ENCODE measurements at places on chromosomes 4 and X.

GRCh38 chrX:18994713-18995112 is 10.8 kb upstream of the PHKA2 start:
- DNase-seq = no peak

DNA sequence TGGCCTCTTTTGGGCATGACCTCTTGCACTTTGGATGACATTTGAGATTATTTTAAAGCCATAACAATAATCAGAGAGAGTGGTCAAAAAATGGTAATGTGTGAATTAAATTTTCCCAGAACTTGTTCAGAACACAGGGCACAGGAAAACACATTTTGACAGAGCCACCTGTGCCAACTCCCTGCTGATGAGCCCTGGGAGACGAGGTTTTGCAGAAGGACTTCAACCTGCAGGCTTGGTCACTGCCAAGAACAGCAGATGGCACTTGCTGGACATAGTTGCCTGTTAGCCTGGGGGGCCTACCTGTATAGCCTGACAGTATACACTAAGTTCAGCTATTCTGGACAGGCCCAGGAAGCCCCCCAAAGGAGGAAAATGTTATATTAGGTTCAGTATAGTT is 277.8 kb upstream of the EMCN start:
- DNase-seq = no peak

DNA sequence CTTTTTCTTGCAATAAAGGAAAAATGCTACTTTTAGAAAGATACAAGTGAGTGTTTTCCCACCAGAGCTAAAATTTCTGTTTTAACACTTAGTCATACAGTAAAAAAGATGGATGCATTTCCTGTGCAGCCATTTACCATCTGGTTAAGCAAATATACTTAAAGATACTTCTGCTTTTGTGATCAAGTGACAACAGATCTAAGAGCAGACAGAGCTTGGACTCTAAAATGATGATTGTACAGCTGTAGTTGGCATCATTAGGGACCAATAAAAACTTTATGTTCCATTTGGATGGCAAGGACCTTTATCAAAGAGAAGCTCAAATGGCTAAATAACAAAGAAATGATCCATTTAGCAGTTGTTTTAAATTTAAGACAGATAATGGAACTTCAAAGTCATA is 270.8 kb downstream of the FSTL5 start:
- DNase-seq = no peak

GRCh38 chrX:143634663-143635455 is 1.0 kb downstream of the SLITRK4 start:
- no peak for DNase-seq

DNA sequence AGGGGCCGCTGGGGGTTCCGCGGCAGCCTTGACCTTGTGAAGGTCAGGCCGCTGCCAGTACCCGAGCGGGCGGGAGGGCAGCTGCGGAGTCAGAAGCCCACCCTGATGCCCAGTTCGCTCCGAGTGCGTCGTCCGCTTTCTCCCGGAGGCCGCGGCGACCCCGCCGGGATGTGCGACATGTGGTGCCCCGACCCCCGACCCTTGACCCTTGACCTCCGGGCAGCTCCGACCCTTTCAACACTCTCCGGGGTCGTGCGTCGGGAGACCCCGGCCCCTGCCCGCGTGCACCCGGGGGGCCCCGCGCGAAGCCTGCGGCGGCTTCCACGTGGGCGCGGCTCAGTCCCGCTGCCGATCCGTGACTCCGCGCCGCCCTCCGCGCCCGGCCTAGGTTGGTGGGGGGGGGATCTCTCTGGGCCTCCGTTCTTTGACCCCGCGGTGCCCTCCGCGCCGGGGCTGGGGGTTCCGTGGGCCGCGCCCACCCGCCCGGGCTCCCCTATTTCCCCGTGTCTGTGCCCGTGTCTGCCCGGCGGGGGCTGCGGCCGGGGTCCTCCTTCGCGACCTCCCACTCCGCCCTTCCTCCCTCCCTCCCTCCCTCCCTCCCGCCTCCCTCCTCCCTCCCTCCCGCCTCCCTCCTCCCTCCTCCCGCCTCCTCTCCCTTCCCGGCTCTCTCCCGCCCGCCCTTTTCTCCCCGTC is 609 bp upstream of the SLC25A6 start:
- no peak for DNase-seq

GRCh38 chr4:146159384-146160058 is 16.0 kb upstream of the LSM6 start:
- no peak for DNase-seq

GRCh38 chr4:86250006-86250405 is 109.8 kb downstream of the MAPK10 start:
- no peak for DNase-seq

- DNase-seq = no peak
Measured at GRCh38 chrX:141673946-141674345, 24.6 kb downstream of the SPANXD start.

- no peak for DNase-seq
Measured at GRCh38 chr4:183492791-183493222, 12.1 kb upstream of the ING2 start.

GRCh38 chr4:153218961-153219360 is 14.7 kb downstream of the TRIM2 start:
- no peak for DNase-seq

Measured in activated CD8-positive, alpha-beta T cell treated with anti-CD3 and anti-CD28 coated beads, Interleukin-2, amount 10 ng/mL, durations not matched to agents 7 days and 5 days (primary cell).